ENCODE measurements at places on chromosomes 16 and 17.
A peak's percentile ranks its signal among the peaks of the same experiment; 100 is the strongest.

GRCh38 chr17:57341611-57342540 is 85.6 kb downstream of the MSI2 start:
- DNase-seq: no peak

- no peak for DNase-seq
Observed at GRCh38 chr16:84547546-84548061, 43.1 kb upstream of the MEAK7 start.

DNA sequence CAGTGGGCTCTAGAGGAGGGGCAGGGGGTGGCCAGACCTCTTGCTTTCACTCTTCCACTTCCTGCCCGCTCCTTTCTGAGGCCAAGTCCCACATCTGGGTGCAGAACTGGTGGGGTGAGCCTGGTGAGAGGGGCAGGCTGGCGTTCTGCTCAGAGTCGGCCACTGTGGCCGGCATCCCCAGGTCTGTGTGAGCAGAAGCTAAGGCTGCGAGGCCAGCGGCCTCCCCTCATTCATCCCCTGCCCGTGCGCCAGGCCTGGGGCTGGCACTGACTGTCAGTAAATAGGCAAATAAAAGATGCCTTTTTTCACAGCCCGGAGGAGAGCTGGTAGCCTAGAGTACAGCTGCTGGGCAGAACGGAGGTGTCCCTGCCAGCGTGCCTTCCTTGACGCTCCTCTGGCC is 1.2 kb downstream of the DEF8 start:
- DNase-seq: no peak

DNA sequence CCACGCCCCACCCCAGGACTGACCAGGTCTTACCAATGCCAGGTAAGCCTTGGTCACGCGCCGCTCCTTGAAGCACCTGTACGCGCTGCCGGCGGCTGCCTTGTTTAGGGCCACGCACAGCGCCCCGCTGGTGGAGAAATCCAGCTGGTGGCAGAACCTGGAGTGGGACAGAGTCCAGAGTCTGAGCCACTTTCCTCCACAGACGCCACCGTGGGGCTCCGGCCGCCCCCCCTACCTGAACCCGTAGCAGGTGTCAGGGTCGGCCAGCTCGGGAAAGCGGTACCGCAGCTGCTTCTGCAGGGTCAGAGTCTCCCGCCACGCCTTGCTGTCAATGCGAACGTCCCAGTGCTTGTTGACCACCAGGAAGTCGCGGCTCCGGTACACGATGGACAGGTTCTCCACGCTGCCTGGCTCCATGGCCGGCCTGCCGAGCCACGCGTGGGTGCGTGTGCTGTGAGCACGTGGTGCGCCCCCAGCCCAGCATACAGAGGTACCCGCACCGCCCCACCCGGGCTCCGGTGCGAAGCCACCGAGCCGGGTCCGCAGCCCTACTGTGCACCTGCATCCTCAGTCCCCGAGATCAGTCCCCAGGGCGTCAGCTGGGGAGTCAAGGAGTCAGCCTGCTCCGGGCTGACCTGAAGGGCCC is 737 bp downstream of the RPUSD1 start:
- DNase-seq: no peak

DNA sequence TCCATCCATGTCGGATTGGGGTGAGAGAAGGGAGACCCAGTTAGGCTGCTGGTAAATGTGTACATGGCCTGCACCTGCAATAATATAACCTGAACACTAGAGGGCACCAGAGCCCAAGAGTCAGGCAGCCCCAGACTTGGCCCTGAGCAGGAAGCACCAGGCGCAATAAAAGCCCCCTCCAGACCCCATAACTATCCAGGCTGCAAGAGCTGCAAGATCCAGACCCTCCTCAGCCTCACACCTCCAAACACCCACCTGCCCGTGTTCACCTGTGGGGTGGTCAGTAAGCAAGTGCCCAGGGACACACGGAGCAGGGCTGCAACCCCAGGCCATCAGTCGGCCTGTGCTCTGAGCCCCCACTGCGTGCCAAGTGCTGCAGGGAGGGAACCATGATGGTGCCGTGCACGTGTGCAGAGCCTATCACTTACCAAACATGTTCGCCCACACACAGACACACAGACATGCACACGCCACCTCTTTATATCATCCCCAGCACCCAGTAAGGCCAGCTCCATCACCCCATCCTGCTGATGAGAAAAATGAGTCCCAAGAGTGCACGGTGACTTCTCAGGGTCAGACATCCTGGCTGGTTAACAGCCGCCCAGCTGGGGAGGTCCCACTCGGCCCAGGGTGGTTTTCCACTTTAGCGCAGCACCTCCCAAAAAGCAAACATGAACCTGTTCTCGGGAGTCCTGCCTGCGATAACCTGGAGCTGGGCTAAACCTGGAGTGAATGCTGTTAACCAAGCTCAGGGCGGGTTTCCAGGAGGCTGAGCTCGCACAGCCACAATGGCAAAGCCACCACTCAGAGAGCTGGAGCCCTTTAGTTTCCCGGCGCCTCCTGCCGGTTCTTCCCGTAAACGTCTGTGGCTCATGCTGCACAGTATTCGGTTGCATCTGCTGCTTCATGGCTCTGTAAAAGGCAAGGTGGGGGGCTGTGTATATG is 439.8 kb downstream of the SOX9 start:
- peak; percentile 63 for DNase-seq

Measured in NCI-H1694 (cell line).